ENCODE measurements at places on chromosomes 4 and X.

GRCh38 chrX:107440187-107440586, 9.3 kb upstream of the FRMPD3 start:
- DNase-seq: no peak

DNA sequence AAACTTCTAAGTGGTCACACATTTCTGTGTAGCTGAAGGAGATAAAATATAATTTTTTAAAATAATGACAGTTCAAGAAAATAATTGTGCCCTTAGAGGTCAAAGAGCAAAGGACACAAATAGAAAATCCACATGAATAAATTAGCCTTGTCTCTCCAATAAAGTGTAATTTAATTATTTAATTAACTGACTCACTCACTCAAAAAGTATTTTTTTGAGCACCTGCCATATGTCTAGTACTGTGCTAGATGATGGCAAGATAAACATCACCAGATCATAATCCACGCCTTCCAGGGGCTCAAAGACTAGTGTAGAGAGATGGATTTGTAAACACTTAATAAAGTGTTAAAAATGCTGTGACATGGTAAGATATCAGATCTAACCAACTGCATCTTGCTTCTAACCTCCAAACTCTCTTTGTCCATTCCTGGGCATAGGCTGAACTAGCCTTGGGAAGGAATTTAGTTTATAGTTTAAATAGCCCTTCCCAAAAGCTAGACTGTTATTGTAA, 112.5 kb downstream of the SCLT1 start:
- DNase-seq: no peak

GRCh38 chr4:41164405-41164804, 49.9 kb downstream of the APBB2 start:
- no peak for DNase-seq

DNA sequence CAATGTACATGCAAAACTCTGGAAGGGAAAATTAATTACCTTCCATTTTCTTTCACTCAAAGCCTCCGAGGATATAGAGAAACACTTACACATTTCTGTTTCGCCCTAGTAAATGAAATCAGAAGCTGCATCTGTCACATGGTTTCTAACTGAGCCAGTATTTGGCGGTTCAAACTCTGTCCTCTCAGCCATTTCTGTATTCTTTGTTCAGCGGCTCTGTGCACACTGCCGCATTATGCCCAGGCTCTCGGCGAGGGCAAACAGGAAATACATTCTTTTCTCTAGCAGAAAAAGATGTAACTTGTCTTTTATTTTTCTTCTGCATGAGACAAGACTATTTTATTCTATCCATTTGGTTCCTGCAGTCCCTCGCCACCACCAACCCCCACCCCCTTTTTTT, 71.4 kb upstream of the GPM6B start:
- no peak for DNase-seq

GRCh38 chr4:152417673-152418072, 118.2 kb downstream of the FBXW7 start:
- no peak for DNase-seq

- peak; percentile 77 for DNase-seq
Observed at GRCh38 chrX:154534526-154535322, 11.9 kb downstream of the G6PD start.

- DNase-seq: no peak
Observed at GRCh38 chr4:76943790-76944189, 5.8 kb upstream of the SEPTIN11 start.

- no peak for DNase-seq
Observed at GRCh38 chr4:58957711-58958110, 1847.5 kb upstream of the IGFBP7 start.

DNA sequence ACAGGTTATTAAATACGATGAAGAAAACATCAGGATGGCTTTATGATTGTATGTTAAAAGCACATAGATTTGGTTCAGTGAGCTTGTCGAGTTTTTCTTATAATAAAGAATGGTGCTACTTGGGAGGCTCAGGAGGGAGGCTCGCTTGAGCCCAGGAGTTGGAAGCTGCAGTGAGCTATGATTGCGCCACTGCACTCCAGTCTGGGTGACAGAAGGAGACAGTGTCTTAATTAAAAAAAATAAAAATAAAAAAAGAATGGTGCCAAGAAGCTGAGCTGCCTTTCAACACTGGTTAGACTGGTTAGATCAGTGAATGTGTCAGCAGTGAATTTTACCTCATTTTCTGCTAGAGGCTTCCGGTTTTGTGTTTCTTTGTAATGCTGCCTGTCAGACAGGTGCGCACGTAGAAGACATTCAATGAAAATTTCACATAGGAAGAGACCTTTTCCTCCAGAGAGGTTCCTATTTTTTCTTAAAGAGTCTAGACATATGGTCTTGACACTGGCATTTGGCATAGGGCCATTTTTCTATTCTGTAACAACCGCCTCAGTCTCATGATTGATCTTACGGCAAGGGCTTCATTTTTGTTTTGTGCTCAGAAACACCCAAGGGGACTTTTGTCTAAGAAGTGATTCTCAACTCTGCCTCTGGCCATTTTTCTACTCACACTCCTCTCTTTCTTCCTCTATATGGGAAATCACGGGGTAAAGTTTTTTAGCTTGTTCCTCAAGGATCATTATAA, 15.0 kb upstream of the ARSF start:
- DNase-seq: no peak

DNA sequence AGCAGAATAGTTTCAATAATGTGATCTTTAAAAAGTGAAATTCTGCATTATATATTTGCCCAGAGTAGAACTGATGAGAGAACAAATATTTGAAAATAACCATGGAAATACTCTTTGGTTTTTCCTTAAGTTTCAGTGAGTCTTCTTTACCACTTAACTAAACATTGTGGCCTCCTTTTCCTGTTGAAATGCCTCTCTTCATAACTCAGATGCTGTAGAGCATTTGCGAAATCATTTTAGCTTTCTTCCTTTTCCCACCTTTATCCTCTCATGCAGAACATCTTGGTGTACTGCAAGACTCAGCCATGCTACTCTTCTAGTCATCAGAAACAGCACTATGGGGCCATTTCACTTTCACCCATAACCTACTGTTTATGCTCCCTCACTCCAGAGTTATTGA, 48.2 kb downstream of the CASK start:
- DNase-seq: no peak

DNA sequence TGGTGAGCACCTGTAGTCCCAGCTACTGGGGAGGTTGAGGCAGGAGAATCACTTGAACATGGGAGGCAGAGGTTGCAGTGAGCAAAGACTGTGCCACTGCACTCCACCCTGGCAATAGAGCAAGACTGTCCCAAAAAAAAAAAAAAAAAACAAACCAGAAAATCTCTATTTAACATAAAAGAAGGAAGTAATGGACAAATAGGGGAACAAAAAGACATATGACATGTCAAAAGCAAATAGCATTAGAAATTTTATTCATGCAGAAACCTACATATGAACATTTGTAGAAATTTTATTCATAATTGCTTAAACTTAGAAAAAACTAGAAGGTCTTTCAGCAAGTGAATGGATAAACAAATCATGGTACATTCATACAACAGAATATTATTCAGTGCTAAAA, 97.1 kb upstream of the SH3RF1 start:
- no peak for DNase-seq

- DNase-seq: no peak
Observed at GRCh38 chr4:41424522-41424921, 113.4 kb upstream of the LIMCH1 start.

DNA sequence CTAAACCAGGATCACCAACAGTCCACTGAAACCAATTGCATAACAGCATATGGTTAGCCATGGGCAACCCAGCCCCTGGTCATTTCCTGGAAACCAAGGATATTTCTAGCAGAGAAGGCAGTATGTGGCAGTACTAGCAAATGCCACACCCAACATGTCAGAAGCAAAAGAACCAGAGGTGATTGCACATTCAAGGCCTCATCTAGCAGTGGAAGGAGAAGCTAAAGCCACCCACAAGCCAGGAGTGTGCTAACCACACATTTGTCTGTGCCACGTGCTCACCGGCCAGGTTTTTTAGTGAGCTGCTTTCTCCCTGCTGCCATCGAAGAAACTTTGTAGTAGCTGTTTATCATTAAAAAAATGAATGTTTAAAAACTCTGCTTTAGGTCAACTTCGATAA, 42.0 kb downstream of the TEC start:
- no peak for DNase-seq

DNA sequence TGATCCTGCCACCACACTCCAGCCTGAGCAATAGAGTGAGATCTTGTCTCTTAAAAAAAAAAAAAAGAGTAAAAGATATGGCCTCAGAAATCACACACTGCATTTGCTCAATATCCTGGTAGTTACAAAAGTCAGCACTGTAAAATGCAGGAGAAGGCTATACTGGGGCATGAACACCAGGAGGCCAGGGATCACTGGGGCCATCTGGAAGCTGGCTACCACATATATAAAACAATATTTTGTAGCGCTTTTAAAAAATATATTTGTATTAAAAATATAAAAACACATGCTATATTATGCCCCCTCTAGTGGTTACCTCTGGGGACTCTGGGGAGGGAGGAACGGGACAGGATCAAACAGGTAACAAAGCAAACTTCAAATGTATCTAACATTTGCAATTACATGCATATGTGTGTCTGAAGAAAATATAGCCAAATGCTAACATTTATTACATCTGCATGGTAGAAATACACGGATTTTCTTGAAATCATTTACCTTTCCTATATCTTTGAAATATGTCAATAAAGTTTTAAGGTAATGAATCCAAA, 4.0 kb downstream of the C4orf46 start:
- DNase-seq: no peak

- no peak for DNase-seq
Observed at GRCh38 chr4:24181005-24181404, 291.2 kb upstream of the PPARGC1A start.

DNA sequence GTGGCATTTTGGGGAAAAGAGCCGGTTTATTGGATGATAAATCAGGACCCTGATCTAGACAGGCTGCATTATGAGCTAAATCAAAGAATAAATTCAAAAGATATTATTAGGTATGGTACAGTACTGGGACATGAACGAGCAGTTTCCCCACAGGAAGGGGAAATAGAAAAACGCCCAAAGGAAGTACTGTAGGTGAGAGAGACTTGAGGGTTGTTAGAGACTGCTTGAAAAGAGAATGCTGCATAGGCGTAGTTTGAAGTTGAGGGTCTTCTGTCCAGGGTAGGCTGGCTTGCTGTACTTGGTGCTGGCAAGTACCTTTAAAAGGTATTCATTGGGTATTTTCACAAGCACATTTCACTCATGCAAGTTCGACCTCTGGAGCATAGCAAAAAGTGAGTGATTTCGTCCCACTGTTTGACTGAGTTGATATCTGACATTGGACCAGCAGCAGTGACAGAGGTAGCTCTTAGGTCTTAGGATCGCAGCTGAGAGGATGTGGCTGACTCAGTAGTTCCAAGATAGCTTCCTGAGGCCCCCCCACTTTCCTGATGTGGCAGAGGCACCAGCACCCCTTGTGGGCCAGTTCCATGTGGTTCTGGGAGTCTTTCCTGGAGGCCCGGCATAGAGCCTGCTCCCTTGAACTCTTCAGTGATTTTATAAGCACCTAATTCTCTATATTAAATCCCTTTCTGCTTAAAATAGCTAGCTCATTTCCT, 64.3 kb downstream of the TMEM131L start:
- DNase-seq: no peak

All from NCI-H187 (cell line).